NCI-H1436 (cell line): ENCODE measurements at places on chromosomes 2 and 18.
A peak's percentile ranks its signal among the peaks of the same experiment; 100 is the strongest.

- DNase-seq: no peak
Measured at GRCh38 chr18:43751203-43751602, 473.9 kb upstream of the SYT4 start.

DNA sequence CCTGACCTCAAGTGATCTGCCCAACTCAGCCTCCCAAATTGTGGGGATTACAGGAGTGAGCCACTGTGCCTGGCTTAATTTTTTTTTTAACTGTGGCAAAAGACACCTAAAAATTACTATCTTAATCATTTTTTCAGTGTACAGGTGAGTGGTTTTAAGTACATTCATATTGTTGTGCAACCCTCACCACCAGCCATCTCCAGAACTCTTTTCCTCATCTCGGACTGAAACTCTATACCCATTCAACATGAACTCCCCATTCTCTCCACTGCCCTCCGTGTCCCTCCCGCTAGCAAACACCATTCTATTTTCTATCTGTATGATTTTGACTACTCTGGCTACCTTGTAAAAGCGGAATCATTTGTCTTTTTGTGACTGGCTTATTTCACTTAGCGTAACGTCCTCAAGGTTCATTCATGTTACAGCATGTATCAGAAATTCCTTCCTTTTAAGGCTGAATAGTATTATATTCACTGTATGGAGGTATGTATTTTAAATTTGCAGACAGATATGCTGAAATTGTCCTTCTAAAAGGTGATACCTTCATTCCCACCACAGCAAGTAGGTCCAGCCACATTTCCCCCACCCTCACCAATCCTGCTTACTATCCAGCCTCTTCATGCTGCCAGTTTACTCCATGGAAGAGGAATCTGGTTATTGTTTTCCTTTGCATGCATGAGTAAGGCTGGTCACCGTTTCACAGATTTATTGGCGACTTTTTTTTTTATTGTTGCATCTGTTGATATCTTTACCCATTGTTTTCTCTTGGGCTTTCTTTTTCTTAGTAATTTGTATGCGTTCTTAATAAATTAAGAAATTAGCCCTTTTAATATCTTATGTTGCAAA is 40.6 kb upstream of the ANXA4 start:
- no peak for DNase-seq

DNA sequence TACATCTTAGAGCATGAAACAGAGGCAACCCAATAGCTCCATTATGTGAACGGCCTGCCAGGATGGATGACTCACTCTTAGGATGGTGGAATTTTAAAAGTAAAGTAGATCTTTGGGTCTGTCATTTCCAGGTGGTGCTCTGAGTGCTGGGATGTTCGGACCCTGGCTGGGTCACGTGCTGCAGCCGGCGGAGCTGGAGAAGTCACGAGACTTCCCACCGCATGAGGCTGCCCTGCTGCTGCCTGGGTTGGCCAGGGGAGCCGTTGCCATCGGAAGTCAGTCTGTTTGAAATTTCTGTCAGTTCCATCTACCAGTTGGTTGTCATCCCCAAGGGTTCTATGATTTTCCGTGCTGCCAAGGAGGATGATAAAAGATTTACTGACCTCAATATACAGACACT is 93.3 kb upstream of the ALKAL2 start:
- no peak for DNase-seq

- no peak for DNase-seq
Measured at GRCh38 chr2:23092831-23093230, 292.1 kb upstream of the KLHL29 start.

DNA sequence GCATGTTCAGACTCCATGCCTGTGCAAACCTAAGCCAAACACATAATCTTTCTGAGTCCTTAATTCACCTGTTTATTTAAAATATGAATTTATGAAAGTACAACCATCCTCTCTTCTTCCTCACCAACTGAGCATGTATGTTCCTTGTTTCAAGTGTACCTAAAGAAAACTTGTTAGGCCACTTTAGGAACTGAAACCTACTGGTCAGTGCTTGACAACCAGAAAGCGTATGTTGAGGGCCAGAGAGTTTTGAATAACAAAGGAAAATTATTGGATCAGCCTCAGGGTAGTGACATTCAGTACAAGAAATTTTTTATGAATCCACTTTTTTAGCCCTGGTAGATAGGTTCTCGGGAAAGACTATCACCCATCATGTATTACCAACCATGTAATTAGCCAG is 847.6 kb upstream of the CELF4 start:
- no peak for DNase-seq

DNA sequence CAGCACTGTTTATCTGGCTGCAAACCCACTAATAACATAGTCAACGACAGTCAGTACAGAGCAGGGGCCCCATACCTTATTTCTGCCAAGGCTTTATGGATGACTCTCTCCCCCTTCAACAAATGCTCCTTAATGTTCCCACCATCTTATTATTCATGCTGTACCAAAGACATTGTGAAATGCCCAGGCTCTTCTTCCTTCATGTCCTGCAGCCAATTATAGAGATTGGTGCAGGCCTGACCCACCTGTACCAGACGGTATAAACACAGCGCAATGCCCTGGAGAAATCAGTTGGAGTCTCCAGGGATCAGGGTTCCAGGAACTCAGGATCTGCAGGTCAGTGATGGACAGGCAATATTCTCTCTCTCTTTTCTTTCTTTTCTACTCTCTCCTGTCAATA is at the start of gene IL1F10:
Gene IL1F10, plus strand, starts transcription at position 290 of the 400 bp plus-strand sequence. CDS start 4,769 bp downstream, outside the sequence.
- DNase-seq: no peak

DNA sequence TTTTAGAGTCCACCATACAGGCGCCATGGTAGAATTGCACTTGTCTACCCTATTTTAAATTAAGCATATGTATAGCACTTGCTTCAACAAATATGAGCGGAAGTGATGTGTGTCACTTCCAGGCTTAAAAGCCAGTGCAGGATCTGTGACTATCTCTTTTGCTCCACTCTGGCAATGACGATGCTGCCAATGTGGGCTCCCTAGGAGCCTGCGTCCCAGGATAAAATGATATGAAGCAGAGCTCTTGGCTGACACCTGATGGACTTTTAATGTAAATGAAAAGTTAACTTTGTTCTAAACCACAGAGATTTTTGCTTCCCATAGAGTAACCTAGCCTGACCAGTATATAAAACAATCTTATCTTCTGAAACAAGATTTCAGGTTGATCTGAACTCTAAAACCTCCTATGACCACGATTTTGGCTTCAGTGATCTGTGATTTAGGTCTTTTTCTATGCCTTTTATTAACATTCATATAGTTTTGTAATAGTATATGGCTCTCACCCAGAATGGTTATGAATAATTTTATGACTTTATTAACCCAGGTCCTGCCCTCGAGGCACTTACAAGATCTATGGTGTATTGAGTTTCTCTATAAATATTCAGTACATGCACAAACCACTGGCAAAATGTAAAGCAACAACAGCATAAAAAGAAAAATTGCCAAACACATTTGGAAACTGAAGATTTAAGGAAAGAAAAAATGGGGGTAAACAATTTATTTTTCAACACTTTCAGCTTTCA is 422.5 kb upstream of the PIK3C3 start:
- no peak for DNase-seq

DNA sequence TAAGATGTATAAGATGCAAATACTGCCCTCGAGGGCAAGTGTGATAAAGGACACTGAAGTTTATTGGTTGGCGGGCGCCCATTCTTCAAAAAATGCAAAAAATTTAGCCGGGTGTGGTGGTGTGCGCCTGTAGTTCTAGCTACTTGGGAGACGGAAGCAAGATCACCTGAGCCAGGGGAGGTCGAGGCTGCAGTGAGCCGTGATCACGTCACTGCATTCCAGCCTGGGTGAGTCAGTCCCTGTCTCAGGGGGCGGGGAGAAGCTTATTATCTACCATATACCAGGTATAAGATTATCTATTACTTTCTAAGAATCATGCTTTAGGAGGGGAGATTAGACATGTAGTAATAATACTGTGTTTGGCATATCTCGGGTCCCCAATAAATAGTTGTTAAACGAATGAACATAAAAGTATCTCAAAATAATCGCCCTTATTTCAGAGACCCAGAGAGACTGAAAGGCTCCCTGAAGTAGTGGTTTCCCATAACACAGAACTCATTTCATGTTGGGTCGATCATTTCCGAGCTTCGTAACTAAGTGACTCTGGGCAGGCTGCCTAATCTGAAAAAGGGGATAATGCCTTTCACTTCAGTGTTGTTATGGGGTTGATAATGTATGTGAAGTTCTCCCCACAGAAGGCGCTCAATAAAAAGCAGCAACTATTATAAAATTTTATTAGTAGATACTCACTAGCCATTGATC is 1.2 kb upstream of the SELENOI start:
- DNase-seq: peak; percentile 14

DNA sequence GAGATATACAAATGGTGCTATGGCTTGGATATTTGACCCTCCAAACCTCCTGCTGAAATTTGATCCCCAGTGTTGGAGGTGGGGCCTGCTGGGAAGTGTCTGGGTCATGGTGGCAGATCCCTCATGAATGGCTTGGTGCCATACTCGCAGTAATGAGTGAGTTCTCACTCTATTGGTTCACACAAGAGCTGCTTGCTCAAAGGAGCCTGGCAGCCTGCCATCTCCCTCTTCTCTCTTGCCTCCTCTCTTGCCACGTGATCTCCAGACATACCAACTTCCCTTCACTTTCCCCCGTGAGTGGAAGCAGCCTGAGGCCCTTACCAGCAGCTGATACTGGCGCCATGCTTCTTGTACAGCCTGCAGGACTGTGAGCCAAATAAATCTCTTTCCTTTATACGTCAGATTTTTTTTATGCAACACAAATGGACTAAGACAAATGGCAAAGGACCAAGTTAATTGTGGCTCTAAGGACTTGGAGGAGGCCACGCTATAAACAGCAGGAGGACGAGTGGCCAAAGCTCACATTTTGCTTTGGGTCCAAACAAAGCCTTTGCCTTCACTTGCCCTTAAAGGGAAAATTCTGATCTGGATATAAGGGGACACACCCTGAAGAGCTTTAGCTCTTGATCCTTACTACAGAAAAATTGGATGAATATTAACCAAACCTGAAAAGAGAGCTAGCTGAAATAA is 214.7 kb downstream of the SS18 start:
- DNase-seq: no peak

GRCh38 chr2:224038049-224038829 is 847 bp downstream of the SERPINE2 start:
- peak; percentile 16 for DNase-seq

DNA sequence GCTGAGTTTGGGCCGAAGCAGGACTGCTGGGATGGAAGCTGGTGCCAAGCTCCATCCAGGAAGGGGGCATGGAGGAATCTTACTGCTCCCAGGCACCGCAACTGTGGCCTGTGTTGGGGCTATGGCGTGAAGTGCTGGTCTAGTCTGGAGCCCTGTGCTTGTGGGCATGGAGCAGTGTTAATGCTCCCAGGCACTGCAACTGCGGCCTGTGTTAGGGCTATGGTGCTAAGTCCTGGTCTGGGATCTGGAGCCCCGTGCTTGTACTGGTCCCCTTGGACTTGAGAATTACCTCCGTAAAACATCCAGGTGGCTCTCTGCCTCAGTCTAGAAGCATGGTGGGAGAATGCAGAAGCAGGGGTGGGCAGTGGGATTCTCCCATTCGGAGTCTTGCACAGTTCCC is 1379.4 kb upstream of the ACVR2A start:
- DNase-seq: no peak

DNA sequence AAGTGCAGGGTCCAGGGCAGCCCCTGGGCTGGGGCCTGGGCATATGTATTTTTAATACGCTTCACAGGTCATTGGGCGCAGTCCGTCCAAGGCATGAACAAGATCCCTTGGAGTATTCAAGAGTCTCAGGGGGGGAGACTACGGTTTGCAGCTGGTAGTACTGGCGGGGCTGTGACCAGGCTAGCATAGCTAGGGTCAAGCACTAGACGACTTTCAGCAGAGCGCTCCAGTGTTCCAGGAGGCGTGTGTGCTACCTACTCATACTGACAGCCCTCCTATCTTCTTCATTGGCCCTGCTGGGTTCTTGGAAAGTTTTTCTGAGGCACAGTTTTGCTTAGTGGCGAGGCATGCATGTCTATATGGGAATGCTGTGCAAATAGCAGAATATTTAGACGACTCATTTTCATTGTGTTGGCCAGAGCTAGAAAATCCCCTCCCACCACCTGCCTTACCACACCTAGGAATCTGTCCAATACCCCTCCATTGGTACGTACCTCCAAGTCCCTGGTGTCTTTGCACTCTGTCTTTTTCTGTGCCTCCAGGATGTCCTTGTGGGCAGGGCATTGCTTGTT is 68.2 kb downstream of the GLI2 start:
- no peak for DNase-seq

DNA sequence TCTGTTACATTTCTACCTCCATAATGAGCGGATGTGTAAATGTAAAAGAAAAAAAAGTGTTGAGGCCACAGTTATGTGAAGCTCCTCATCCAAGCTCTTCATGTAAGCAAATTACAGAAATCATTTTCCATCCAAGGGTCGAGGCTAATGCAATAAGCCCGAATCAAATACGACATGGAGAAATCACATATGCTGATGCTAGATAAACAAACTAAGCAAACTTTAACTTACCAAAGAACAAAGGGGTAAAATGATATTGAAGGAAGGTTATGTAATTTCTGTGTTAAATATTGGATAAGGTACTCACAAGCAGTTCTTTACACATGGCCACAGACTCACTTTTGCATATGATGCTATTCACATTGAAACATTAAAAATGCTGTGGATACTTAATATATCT is 310.2 kb upstream of the ID2 start:
- DNase-seq: no peak

GRCh38 chr2:107681936-107682335 is 144.8 kb upstream of the RGPD4 start:
- no peak for DNase-seq

GRCh38 chr2:44796771-44797170 is 144.7 kb upstream of the SIX3 start:
- no peak for DNase-seq

- DNase-seq: no peak
Measured at GRCh38 chr2:129502781-129503180, 476.7 kb upstream of the RAB6C start.

DNA sequence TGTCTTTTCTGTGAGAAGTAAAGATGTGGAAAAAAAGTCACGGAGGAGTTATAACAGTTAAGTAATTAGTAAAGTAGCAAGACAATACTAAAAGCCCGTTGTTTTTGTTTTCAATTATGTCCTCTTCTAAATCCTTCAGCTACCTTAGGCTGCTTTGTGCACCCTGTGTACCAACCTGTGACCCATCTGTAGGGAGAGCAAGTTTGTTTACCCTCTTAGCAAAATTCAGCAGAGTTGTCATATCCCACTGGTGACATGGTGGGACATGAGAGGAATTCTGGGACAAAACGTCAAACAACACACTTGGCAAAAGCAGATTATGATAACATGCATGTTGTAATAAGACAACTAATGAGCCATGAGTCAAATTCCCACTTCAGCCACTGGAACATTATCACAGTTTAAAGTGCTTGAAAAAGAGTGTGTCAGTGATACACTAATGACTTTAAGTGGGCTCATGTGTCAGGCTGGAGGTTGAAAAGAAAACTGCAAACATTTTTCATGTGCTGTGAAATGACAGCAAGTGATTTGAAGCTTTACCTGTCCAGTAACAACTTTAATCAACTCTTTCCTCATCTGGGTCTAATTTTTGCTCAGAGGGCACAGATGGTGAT is 392.8 kb upstream of the ACVR2A start:
- no peak for DNase-seq

GRCh38 chr18:32308493-32309120 is 118.8 kb downstream of the MEP1B start:
- DNase-seq: no peak
